ENCODE measurements at places on chromosomes 6 and 20.

- DNase-seq: no peak
Observed at GRCh38 chr6:84606860-84607259, 157.5 kb downstream of the TBX18 start.

GRCh38 chr6:99579781-99580180, 11.3 kb upstream of the CCNC start:
- no peak for DNase-seq

GRCh38 chr6:158488065-158488464, 71.8 kb upstream of the TMEM181 start:
- no peak for DNase-seq

GRCh38 chr6:153729189-153729588, 309.9 kb upstream of the OPRM1 start:
- no peak for DNase-seq

- DNase-seq: no peak
Observed at GRCh38 chr6:23498013-23498412, 628.0 kb upstream of the NRSN1 start.

DNA sequence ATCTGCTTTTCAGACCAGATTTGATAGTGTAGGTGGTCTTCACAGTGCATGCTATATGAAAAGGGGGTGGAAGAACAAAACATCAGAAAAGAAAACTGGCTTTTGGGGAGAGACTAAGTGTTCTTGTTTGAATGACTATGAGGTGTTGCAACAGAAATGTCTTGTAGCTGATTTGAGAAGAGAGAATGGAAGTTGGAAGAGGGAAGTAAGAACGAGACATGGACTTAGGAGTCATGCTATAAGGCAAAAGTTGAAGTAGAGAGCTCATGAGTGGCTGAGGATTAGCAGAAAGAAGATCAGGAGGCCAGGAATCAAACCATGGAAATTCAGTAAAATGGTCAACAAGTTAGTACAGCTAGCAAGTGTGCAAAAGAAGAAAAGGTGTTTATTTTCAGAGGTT, 32.1 kb downstream of the FNDC1 start:
- no peak for DNase-seq

GRCh38 chr6:63543982-63544381, 28.3 kb upstream of the LOC128125822 start:
- no peak for DNase-seq

DNA sequence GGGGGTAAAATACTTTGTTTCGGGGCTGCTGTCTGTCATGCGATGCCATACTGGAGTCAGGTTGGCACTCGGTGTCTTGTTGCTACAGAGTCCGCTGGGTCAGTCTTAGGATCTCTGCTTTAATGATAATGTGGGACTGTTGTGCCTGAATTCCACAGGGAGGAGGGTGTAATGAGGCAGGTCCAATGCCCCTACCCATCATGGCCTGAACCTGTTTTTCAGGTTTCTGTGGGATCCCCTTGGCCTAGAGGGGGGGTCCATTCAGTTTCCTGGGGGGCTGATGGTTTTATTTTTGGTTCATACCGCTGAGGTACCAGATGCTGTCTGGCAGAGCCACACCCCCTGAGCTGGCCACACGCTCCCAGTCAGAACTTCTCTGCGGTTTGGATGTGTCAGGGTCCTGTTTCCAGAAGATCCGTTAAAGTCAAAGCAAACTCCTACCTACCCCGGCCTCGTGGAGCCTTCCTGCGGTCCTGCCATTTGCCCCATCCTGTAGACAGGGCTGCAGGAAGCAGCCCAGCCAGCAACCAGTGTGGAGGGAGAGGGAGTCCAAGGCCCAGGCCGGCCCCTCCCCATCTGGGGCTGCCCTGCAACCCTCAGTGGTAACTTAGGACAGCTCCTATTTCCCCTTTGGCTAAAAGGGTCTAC, 69.7 kb downstream of the TCP11 start:
- DNase-seq: no peak

GRCh38 chr20:11890331-11891076, 27.2 kb upstream of the BTBD3 start:
- DNase-seq: peak; percentile 24

DNA sequence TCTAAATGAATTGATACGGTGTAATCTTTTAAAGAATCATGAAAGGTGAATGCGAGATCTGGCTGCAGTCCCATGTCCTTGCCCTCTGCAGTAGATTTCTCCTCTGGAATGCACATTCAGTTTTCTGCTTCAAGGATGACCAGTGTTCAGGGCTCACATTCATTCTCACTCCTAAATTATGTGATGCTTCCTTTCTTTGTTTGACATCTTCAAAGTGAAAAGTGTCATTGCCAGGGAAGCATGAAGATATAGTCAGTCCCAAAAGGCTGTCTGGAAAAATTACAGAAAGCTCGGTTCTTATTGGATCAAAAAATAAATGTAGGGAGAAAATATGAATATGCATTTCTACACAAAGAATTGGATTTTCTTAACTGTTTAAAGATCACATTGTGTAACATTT, 395.6 kb downstream of the NKAIN2 start:
- DNase-seq: no peak

- DNase-seq: no peak
Observed at GRCh38 chr6:151721146-151721545, 86.3 kb upstream of the ESR1 start.

GRCh38 chr6:105433723-105434122, 30.8 kb upstream of the PREP start:
- DNase-seq: no peak

DNA sequence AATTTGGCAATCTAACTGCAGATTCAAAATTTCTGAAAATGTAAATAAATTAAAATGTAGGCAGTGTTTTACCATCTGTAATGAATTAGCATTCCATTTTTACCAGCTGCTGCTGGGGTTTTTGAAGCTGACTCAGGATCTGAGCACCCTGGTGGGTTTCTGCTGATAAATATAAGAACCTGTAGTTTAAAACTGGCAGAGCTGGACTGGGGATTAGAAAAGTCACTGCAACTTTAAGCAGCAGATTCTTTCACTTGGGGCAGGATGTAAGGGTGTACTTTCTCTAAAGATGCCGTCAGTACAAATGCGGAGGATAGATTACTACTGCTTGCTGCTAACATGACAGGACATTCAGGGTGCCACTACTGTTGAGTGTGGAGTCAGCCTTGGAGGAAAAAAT, 341.8 kb downstream of the CDKAL1 start:
- DNase-seq: no peak

- no peak for DNase-seq
Observed at GRCh38 chr6:87118054-87118453, 23.1 kb upstream of the CGA start.

GRCh38 chr20:62843656-62844055, 18.0 kb downstream of the TCFL5 start:
- no peak for DNase-seq

DNA sequence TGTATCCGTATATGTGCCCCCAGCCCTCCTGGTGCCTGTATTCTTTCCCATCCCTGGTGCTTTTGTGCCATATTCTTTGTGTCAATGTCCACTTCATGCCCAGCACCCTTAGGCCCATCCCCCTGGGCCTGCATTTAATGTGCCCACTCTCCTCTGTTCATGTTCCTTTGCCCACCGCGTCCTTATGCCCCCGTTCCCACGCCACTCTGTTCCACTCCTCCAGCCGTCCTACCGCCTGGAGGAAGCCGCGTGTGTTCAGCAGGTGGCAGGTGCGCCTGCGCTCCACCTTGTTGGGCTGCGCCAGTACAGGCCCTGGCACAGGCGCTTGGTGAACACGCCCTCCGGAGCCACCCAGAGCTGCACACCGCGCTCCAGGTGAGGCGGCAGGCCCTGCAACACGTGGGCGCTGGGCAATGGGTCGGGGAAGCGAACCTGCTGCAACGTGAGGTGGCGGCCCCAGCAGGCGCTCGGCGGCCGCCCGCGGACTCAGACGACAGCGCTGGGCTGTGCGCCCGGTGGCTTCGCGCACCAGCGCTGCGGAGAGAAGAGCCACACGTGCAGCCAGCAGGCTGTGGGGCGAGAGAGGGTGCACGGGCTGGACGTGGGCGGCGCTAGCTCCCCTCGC, 4.0 kb upstream of the FOXS1 start:
- no peak for DNase-seq

GRCh38 chr20:19628570-19629134, 129.4 kb upstream of the RIN2 start:
- DNase-seq: peak; percentile 44

GRCh38 chr20:32902456-32903420, 44.0 kb downstream of the EFCAB8 start:
- DNase-seq: peak; percentile 75

GRCh38 chr20:56835829-56836550, 206.9 kb downstream of the TFAP2C start:
- DNase-seq: no peak

DNA sequence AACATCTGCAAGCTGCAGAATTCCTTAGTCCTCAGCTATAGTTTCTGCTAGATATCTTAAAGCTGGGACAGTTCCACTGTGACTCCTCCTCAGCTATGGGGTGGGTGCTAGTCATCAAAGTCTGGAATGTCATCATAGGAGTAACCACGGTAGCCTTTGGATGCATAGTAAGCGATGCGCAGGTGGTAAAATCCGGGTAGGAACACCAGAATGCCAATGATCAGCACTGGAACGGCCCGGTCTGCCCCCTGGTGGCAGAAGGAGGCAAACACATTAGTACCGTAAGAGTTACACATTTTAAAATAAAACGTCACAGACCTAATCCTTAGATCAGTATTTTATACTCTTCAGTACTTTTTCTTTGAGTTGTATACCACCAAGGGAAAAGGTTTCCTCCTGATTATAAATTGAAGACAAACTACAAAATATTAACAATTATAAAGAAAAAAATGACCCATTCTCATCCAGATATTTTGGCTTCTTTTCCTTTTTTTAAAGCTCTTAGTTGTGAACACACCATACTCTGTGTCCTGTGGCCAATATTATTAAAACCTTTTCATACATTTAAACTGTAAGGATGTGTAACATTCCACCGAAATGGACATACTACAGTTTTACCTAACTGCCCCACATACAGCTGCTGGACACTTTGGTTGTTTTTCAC, 18.9 kb downstream of the PCNA start:
- DNase-seq: peak; percentile 80

DNA sequence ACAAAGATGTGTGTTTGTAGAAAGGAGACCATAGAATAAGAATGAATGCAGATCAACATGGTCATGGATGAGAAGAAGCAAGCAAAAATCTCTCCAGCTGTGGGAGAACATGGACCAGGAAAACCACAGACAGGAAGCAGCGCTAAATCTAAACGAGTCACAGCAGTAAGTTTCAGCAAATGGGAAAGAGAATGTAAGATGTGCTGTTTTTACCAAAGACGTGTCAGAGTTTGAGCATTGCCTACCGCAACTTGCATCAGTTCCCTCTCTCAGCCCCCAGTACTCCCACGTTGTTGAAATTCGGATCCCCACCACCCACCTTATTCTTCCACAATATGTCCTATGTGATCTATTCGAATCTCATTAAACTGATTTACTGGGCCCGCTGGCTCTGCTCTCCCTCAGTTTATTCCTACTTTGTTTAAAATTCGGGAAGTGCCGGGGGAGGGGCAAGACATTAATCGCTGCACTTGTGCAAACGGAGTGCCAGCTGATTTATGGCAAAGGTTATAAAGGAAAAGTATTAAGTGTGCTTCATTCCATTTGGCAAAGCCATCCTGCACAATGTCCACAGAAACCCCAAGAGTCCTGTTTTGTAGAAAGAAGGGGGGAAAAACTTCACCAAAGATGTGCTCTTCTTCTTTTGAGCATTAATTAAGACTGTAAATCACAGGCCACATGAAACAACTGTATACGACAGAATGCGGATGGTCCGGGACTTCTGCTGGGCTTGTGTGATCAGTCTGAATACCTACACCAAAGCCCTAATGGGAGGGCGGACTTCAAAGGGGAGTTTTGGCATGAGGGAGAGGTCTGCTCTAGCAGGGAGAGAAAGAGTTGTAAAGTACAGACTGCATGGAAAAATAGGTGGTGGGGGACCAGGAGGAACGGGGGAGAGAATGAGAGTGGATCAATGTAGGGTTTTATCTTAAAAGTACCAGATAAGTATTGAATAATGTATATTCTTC, 59.1 kb upstream of the PRDM1 start:
- no peak for DNase-seq

DNA sequence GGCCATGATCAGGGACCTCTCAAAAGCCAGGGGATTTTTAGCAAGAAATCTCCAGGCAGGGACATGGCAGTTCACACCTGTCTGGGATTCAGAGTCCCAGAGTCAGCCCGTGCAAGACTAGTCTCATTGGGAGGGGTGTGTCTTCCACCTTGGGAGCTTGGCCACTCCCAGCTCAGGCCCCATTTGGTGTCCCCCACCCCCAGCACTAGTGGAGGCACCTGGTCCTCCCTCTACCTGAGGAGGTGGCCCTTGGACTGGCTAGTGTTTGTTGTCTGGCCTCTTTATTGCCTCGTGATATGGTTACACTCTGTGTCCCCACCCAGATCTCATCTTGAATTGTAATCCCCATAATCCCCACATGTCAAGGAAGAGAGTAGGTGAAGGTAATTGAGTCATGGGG, 140.8 kb upstream of the PHACTR3 start:
- DNase-seq: no peak

DNA sequence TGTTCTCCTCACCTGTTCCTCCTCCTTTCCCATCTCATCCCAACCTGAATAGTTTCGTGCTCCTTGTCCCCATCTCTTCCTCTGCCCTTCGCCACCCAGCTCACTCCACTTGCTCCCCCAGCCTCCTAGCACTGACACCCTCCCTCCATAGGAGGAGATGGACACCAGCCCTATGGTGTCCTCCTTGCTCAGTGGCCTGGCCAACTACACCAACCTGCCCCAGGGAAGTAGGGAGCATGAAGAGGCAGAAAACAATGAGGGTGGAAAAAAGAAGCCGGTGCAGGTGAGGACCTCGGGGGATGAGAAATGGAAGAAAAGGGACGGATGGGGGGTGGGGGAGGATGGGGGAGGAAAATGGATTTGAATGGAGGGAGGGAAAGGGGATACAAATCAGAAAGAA, 6.2 kb downstream of the SLC12A5 start:
- no peak for DNase-seq

DNA sequence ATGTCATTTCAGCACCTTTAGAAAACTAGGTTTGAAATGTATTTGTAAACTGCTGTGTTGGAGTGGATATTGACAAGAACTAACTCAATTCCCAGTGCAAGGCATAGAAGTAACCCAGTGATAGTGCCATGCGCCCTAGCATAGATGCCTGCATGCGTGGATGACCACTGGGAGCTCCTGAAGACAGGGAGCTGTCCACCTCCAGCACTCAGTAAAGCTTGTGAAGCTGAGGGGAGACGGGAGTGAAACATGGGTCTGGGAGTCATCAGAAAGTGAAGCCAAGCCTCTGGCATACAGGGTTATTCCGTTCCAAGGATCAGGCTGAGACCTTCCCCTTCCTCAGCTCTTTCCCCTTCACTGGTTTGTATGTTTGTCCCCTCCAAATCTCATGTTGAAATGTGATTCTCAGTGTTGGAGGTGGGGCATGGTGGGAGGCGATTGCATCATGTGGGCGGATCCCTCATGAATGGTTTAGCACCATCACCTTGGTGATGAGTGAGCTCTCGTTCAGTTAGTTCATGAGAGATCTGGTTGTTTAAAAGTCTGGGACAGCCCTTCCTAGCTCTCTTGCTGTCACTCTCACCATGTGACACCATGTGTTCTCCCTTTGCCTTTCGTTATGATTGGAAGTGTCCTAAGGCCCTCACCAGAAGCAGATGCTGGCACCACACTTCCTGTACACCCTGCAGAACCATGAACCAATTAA, 146.5 kb upstream of the FERMT1 start:
- DNase-seq: no peak
